ENCODE measurements at places on chromosomes 2 and 18.

DNA sequence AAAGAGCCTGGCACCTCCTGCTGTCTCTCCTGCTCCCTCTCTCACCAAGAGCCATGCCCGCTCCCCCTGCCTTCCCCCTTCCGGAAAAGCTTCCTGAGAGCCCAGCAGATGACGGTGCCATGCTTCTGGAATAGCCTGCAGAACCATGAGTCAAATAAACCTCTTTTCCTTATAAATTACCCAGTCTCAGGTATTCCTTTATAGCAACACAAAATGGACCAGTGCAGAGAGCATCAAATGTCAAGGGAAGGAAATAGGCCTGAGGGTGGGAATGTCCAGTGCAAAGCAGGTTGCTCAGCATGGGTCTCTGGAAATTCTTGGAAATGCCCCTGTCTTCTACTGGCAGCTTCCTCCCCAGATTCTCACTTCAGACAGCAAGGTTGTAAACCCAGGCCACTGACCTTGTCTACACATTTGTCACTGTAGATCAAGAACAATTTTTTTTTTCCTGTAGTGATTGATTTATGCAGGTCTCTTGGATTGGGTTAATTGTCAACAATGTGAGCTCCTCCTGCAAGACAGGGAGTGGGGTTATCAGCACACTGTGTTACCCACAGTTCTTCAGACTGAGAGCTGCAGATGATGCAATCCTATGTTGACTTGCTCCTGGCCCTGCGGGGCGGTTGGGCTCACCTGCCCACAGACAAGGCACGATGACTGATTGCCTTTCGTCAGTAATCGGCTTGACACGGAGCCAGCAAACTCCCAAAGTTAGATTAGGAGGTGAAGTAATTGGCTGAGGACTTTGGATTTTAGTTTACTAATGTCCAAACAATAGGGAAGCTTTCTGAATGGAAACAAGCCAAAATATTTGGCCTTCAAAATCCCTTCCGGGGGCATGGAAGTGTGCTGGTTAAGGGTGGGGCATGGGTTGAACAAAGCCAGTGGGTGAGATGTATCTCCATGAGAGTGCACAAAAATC, 5.4 kb upstream of the BOD1L2 start:
- DNase-seq: no peak

DNA sequence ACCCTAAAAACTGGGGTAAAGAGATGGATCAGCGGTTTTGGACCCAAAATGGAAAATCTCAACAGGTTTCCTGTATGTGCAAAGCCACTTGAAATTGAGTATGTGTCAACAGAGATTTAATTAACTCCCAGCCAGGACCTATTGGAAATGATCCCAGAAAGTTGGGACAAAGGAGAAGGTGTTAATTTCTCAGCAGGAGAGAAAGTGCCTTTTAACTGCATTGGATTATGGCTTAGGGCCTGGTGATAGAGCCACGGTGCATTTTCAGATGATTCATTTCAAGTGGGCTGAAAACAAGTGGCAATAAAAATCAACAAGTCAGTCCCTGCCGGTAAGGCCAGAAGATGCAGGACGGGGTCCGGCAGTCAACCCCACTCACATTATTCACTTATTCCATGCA, 80.2 kb upstream of the BCL11A start:
- no peak for DNase-seq

GRCh38 chr2:111904726-111905474, 6.5 kb downstream of the MERTK start:
- no peak for DNase-seq

DNA sequence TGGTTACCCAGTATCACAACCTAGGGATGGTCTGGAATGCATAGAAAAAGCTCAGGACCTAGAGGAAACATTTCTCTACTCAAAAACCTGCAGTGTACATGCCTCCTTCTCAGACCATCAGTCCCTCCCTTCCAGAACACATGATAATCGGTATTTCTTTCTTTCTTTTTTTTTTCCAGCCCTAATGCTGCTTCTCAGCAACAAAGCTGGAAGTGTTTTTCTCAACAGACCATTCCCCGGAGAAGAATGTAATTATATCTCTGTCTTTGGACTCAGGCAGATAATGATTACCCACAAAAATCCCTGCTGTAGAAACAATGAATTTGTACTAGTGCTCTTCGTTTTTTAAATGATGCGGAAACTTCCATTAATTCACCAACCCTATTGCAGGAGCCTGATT, 44.1 kb upstream of the NDUFV2 start:
- DNase-seq: no peak
